WTC11 (cell line): ENCODE measurements at places on chromosomes 2 and 18. TPM values are rescaled to one million over a fixed set of nuclear protein-coding genes. Genes with fewer than 3 reads are reported as not detected.

- H3K4me3 ChIP-seq: no peak overlapping the region
- H3K27me3 ChIP-seq: peaks cover 20% of the 10 kb centered on the region
- peaks cover 20% of the 10 kb centered on the region for H3K36me3 ChIP-seq
- peaks cover 79% of the 10 kb centered on the region for H3K4me1 ChIP-seq
- DNase-seq: no peak
Observed at GRCh38 chr2:237201461-237202287, 116.0 kb downstream of the COPS8 start.

DNA sequence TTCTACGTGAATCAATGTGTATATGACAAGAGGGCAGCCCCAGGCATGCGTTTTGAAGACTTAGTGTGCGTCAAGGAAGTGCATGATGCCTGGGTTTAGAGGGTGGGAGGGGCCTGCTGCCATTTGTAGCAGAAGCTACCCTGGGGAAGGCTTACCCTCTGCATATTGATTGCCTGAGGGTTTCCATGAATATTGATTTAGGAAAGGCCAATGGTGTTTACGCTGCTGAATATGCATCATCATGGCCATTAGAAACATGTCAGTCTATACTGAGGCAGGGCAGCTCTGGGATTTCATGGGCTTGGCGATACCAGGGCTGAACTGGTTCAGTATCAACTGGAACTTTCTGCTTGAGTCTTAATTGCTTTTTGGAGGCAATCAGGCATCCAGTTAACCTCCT, 259.3 kb downstream of the DCDC2C start:
- peaks cover 66% of the 10 kb centered on the region for H3K36me3 ChIP-seq
- H3K4me3 ChIP-seq: no peak overlapping the region
- no peaks in the 10 kb centered on the region for H3K4me1 ChIP-seq
- DNase-seq: no peak
- H3K27me3 ChIP-seq: 0 out of 2 replicates have a peak, but pooled peaks cover 5% of the 10 kb centered on the region

DNA sequence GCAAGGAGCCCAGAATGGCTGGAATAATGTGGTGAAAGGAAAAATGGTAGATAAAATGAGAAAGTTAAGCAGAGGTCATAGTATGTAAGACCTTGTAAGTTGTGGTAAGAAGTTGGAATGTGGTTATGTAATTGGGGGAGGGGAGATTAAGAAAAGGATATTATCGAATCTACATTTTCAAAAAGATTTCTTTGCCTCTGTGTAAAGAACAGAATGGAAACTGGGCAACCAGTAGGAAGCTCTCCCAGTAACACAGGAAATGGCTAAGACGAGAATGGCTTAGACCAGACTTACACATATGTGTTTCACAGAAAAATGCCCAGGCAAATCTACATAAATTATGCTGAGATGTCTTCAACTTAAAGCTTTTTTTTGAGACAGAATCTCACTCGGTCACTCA, 13.2 kb downstream of the MEMO1 start:
- H3K4me1 ChIP-seq: peaks cover 17% of the 10 kb centered on the region
- H3K27me3 ChIP-seq: no peaks in the 10 kb centered on the region
- DNase-seq: no peak
- no peak overlapping the region for H3K4me3 ChIP-seq
- peak overlapping the region; percentile 28 for H3K27ac ChIP-seq
- no peaks in the 10 kb centered on the region for H3K36me3 ChIP-seq

GRCh38 chr2:151186011-151186410, 75.7 kb downstream of the RBM43 start:
- no peaks in the 10 kb centered on the region; the same call in 1 of the 2 replicates for H3K36me3 ChIP-seq
- H3K4me3 ChIP-seq: no peak overlapping the region
- H3K27me3 ChIP-seq: no peaks in the 10 kb centered on the region
- no peak for DNase-seq
- H3K4me1 ChIP-seq: peaks cover 3% of the 10 kb centered on the region; the same call in 1 of the 2 replicates
- H3K27ac ChIP-seq: no peak overlapping the region

DNA sequence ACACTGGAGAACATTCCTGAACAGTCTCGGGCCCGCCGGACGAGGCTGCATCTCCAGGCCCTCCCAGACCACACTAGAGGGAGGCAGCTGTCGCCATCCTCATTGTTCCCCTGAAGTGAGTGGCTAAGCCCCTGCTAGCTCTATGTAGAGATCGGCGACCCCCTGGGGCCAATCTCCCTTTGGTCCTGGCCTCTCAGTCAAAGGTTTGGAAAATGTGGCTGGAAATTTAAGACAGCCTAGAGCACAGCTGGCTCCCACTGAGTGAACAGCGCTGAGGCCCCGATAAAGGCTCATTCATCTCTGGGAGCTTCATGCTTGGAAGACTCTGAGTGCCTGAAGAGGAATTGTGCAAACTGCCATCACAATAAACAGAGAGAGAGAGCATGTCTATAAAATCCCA, 360.3 kb downstream of the CLIP4 start:
- H3K27ac ChIP-seq: no peak overlapping the region
- H3K4me1 ChIP-seq: no peaks in the 10 kb centered on the region
- no peaks in the 10 kb centered on the region for H3K27me3 ChIP-seq
- no peak overlapping the region for H3K4me3 ChIP-seq
- peaks cover 1% of the 10 kb centered on the region for H3K36me3 ChIP-seq
- no peak for DNase-seq

- H3K4me3 ChIP-seq: no peak overlapping the region
- H3K27me3 ChIP-seq: no peaks in the 10 kb centered on the region
- no peak overlapping the region for H3K27ac ChIP-seq
Observed at GRCh38 chr2:158997037-158997790, 28.8 kb downstream of the TANC1 start.

GRCh38 chr18:68024716-68025115, 508.2 kb upstream of the DSEL start:
- peaks cover 6% of the 10 kb centered on the region for H3K4me1 ChIP-seq
- no peak overlapping the region for H3K4me3 ChIP-seq
- H3K27ac ChIP-seq: no peak overlapping the region
- no peaks in the 10 kb centered on the region for H3K36me3 ChIP-seq
- no peaks in the 10 kb centered on the region for H3K27me3 ChIP-seq
- DNase-seq: no peak

DNA sequence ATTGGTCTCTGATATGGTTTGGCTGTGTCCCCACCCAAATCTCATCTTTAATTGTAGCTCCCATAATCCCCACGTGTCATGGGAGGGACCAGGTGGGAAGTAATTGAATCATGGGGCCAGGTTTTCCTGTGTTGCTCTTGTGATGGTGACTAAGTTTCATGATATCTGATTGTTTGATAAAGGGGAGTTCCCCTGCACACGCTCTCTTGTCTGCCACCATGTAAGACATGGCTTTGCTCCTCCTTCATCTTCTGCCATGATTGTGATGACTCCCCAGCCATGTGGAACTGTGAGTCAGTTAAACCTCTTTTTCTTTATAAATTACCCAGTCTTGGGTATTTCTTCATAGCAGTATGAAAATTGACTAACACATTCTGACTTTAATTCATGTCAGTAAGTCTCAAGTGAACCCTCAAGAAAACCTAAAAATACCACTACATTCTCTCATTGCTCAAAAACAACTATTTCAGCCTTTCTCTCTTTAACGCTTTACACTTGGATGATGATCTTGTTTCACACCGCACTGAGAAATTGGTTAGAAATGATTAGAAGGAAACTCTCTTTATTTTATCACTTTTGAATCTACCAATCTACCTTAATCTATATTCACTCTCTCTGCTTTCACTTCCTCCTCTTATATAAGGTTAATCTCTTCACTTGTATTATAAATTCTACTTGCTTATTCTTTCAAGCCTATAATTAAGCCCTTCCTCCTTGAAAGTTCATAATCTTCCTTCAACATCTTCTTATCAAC, 110.1 kb downstream of the GALR1 start:
- H3K27ac ChIP-seq: no peak overlapping the region
- no peak overlapping the region for H3K4me3 ChIP-seq
- peaks cover 20% of the 10 kb centered on the region for H3K36me3 ChIP-seq
- H3K4me1 ChIP-seq: no peaks in the 10 kb centered on the region

DNA sequence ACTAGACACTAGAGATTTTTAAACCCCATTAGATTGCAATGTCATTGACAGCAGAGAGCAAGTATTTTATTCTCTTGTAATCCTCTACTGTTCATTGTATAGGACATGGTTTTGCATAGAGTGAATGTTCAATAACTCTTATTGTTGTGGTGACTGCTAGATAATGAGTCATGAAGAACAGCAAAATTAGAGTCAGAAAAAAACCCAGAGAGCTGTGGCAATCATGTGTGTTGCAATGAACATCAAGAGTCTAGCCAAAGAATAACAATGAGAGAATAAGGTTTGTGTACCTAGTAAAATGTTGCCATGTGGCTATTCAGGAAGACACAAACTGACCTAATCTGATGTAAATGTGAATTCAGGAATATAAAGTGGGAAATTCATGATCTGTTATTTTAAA, 684.0 kb downstream of the DSC3 start:
- no peak overlapping the region for H3K4me3 ChIP-seq
- no peak overlapping the region for H3K27ac ChIP-seq
- H3K36me3 ChIP-seq: no peaks in the 10 kb centered on the region
- peaks cover 11% of the 10 kb centered on the region for H3K4me1 ChIP-seq
- H3K27me3 ChIP-seq: no peaks in the 10 kb centered on the region

DNA sequence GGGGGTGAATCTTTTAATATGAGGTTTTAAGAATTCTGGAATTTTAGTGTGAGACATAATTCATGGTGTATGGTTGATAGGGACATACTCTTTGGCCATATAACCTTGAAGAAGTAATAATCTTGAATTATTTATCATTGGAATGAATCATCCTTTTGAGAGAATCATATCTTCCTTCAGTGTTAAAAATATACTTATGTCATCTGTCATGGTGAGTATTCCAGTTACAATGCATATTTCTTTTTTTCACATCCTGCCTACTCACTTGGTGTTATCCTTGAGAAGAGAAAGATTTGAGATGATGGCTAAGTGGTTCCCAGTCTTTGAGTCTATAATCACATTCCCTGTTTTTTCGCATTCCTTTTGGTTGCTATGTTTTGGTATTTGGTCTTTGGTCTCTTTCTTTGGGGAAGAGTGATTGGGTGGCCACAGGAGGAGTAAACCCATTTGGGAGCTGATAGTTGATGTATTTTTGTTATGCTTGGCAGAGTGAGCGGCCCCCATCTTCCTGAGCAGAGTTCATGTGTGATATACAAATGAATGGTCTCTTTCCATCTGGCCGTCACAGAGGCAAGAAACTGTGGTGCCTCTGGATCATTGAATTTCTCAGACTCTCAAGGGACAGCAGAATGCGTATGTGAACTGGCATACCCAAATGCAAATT, 21.6 kb downstream of the ASAP2 start:
- H3K27ac ChIP-seq: no peak overlapping the region
- H3K27me3 ChIP-seq: no peaks in the 10 kb centered on the region; the same call in 1 of the 2 replicates
- no peaks in the 10 kb centered on the region for H3K36me3 ChIP-seq

DNA sequence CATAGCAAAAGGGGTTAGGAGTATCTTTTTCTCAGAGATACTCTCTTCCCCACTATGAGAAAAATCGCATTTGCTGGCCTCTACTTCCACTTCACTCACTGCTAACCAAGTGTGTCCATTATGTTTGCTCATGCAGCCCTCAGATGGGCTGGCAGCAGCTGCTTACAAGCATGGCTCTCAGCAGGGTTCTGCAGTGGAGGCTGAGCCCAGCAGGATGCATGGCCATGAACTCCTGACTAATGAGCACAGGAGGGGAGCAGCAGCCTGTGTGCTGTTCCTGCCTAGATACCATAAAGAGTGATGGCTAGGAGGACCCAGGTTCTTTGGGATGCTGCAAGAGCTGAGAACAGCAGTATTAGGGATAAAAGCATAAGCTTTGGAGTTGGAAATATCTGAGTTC, 316.9 kb upstream of the THSD7B start:
- no peak overlapping the region for H3K4me3 ChIP-seq
- peaks cover 10% of the 10 kb centered on the region for H3K4me1 ChIP-seq
- H3K36me3 ChIP-seq: no peaks in the 10 kb centered on the region
- H3K27me3 ChIP-seq: no peaks in the 10 kb centered on the region; the same call in 1 of the 2 replicates

GRCh38 chr2:60459851-60460250, 93.6 kb downstream of the BCL11A start:
- H3K4me1 ChIP-seq: peaks cover 23% of the 10 kb centered on the region
- H3K36me3 ChIP-seq: peaks cover 25% of the 10 kb centered on the region
- no peak overlapping the region for H3K27ac ChIP-seq
- no peak for DNase-seq

- peaks cover 7% of the 10 kb centered on the region for H3K27me3 ChIP-seq
- H3K36me3 ChIP-seq: peaks cover 24% of the 10 kb centered on the region
- no peak overlapping the region for H3K4me3 ChIP-seq
- DNase-seq: no peak
- peaks cover 26% of the 10 kb centered on the region for H3K4me1 ChIP-seq
Observed at GRCh38 chr2:241788572-241788971, 11.9 kb downstream of the GAL3ST2 start.

GRCh38 chr2:64952511-64953482, 36.4 kb upstream of the SLC1A4 start:
- peaks cover 14% of the 10 kb centered on the region for H3K4me1 ChIP-seq
- no peak for DNase-seq
- H3K27me3 ChIP-seq: no peaks in the 10 kb centered on the region
- H3K36me3 ChIP-seq: peaks cover 10% of the 10 kb centered on the region
- H3K4me3 ChIP-seq: no peak overlapping the region

DNA sequence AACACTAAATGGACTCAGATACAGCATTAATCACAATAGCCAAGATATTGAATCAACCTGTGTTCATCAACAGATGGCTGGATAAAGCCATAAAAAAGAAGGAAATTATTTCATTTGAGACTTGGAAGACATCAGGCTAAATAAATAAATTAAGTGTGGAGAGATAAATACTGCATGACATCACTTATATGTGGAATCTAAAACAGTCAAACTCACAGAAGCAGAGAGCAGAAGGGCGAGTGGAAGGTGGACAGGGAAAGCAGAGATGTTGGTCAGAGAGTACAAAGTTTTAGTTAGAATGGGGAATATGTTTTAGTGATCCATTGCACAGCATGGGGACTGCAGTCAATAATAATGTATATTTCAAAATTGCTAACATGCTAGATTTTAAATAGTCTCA, 207.2 kb downstream of the VAPA start:
- peaks cover 9% of the 10 kb centered on the region for H3K36me3 ChIP-seq
- H3K4me1 ChIP-seq: peaks cover 42% of the 10 kb centered on the region
- H3K4me3 ChIP-seq: no peak overlapping the region
- no peak for DNase-seq

GRCh38 chr18:66523219-66523991, 80.5 kb downstream of the CDH19 start:
- no peak for DNase-seq
- no peaks in the 10 kb centered on the region for H3K27me3 ChIP-seq
- H3K27ac ChIP-seq: no peak overlapping the region

DNA sequence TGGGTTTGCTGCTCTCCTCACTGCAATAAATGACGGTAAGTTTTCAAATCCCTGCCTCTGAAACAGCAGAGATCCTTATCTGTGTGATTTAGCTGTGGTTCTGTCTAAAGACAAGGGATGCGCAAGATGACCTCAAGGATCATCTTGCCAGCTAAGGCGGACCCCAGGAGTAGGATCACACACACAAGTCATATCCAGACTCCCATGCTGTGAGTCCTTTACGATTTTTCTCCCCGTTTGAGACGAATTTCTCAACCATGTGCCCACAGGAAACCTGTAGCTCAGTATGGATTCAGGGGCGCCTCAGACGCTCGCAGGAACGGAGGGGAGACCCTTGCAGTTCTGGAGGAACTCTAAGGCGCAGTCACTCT, 11.1 kb upstream of the DCTN1 start:
- no peaks in the 10 kb centered on the region for H3K36me3 ChIP-seq
- peaks cover 4% of the 10 kb centered on the region; the same call in 1 of the 2 replicates for H3K4me1 ChIP-seq
- peak overlapping the region; percentile 95 for H3K27ac ChIP-seq
- H3K27me3 ChIP-seq: no peaks in the 10 kb centered on the region; the same call in none of the 2 replicates

The KYNU gene
- 0.18 to 0.85 TPM (median 0.21 TPM) in 3 replicates for total RNA-seq

The GALM gene
- total RNA-seq: 11.2 to 13.5 TPM (median 12.3 TPM) in 3 replicates

The AGAP1 gene
- 46.2 to 49.3 TPM (median 49.1 TPM) in 3 replicates for total RNA-seq

The TFCP2L1 gene
- total RNA-seq: 3.3 to 4.3 TPM (median 3.7 TPM) in 3 replicates

The SPHKAP gene
- total RNA-seq: not detected in 3 replicates

The KCNG2 gene
- 0.34 to 0.62 TPM (median 0.50 TPM) in 3 replicates for total RNA-seq

The IKZF2 gene
- total RNA-seq: 4.1 to 5.2 TPM (median 4.2 TPM) in 3 replicates

The SLC5A7 gene
- total RNA-seq: 0.05 TPM in 1 of 3 replicates, not detected in the others

The EFHD1 gene
- 5.4 to 6.8 TPM (median 6.1 TPM) in 3 replicates for total RNA-seq

The IL37 gene
- 0.30 to 0.48 TPM in 2 of 3 replicates, not detected in the other for total RNA-seq

The FAM228B gene
- 2.7 to 7.4 TPM (median 6.9 TPM) in 3 replicates for total RNA-seq
